ENCODE measurements at places on chromosomes 13 and 19.

DNA sequence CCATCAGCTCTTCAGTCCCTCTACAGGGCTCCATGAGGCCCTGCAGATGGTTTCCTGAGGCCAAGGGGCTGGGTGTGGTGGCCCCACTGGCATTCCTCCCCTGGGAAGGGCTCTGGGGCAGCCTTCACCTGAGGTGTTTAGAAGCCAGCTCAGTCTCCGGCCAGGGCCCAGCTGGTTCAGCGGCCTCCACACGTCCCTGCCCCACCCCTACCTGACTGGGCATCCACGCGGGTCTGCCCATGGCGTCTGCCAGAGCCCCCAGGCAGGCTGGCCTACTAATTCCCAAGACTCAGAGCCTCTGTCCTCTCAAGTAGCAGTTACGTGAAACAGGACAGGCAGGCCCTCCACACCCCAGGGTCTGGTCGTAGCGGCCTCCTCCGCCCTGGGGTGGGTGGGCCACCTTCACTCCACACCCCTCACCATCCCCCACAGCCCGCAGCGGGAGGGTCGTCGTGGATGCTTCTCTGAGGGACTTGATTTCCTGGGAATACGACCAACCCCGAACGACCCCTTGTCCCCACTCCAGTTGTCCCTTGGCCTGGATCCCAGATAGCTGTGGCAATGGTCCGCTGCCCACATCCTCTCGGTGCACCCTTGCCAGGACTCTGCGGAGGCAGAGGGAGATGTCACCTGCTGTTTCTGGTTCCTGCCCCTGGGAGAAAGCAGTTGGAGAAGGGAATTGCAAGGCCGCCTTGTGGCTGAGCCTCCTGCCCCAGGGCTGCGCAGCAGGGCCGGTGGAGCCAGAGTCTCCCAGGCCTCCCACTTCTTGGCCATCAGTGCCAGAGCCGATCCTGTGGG is 24.3 kb downstream of the CAPN12 start:
- DNase-seq: no peak

DNA sequence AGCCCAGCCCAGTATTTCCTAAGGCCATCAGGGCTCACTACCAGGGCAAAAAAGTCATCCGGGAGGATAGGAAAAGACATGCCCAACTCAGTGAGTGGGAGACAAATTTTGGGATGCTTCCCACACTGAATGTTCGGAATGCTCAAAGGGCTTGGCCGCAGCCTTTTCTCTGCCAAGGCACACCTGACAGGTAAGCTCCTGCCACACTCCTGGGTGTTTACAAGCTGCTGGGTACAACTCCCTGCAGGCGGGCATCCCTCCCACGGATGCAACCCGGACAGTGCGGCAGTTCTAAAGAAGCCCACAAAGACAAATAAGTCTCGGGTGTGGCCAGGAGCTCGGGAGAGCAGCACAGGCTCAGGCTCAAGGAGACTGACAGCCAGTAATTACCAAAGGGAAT is 28.1 kb downstream of the SLC7A1 start:
- DNase-seq: no peak

DNA sequence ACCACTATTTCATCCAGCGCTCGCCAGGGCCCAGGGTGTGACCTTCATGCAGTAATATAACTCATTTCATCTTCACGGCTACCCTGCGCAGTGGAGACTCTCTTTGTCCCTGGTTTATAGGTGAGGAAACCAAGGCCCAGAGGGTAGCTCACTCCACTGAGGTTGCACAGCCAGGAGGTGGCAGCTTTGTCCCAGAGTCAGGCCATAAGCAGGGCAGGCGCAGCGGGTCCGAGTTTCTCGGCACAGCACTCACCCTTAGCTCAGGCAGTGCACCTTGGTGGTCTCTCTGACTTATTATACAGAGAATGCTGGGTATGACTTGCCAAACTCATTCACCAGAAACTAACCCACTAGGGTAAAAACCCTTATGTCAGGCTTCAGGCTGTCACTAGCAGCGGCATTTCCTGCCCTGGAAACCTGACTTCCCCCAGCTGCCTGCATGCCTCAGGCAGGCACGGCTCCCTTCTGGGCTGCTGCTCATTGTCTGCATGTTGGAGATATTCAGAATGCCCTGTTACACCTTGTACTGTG is 24.5 kb downstream of the PPP5C start:
- DNase-seq: no peak

- no peak for DNase-seq
Observed at GRCh38 chr19:42110658-42111057, 21.6 kb downstream of the POU2F2 start.

DNA sequence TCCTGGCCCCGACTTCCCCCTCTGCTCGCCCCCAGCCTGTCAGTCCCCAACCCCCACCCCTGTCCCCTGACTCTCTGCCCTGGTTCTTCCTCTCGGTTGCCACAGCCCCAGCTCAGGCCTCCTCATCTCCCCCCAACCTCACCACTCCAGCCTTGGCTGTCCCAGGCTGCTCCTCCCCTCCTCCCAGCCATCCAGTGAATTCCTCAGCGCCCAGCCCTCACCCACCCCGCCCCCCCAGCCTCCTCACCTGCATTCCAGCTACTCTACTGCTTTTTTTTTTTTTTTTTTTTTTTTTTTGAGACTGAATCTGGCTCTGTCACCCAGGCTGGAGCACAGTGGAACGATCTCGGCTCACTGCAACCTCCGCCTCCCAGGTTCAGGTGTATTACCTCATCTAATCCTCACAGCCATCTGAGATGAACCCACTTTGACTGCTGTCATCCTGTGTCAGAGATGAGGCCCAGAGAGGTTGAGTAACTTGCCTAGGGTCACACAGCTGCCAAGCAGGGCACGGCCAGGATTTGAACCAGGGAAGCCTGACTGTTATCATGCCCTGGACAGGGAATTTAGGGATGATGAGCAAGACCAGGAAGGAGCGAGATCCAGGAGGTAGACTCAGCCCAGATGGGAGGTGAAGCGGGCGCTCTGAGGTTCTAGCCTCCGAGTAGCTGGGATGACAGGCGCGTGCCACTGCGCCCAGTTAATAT is 2.6 kb downstream of the SULT2B1 start:
- DNase-seq: no peak

DNA sequence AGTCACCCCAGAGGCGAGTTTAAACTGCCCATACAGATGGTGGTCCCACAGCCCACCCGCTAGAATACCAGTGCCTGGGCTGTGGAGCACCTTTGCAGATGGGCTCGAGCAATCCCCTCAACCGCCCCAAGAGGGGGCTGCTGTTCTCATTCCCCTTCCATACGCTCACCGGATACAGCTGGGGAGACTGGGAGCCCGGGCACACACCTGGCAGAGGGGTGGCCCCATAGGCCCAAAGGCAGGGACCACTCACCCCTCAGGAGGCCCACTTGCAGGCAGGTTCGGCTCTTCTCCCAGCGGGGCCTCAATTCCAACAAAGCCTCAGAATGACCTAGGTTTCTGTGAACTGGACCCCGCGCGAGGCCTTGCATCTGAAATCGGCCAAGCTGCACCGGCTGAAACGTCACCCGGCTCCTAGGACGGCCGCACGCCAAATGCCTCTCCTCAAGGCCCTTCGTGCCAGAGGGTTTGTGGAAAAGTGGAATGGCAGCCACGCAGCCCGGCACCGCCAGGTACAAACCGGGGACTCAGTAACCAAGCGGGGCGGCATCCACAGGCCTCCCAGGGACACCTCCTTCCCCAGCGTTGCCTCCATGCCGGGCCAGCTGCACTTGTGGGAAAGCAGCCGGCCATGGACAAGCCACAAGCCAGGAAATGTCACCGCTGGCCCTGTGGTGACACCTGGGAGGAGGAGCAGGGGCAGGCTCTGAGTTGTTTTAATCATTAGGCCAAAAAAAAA is 18.7 kb downstream of the MLLT1 start:
- DNase-seq: no peak

DNA sequence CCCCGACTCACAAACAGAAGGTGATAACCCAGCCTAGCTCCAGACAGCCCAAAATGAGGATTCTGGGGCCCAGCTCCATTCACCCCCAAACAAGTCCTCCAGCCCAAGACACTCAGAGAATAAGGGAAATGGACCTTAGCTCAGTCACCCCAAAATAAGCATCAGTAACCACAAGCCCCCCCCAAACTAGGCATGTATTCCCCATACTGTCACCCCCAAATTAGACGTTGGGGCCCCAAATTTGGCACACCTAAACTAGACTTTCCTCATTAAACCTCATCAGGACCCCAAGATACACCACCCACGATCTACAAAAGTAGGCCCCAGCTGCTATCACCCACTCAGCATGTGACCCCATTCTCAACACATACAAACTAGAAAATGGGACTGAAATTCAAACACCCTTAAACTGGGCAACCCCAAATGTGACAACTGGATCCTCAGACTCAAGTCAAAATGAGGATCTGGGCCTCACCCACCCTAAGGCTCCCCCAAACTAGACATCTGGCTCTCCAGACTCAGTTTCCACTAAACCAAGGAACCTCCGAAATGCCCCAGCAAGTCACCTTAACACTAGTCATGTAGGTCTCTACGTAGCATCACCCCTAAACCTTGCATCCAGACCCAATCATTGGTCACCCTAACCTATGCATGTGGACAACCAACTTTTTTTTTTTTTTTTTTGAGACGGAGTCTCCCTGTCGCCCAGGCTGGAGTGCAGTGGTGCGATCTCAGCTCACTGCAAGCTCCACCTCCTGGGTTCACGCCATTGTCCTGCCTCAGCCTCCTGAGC is 13.4 kb upstream of the ERFL start:
- DNase-seq: no peak

DNA sequence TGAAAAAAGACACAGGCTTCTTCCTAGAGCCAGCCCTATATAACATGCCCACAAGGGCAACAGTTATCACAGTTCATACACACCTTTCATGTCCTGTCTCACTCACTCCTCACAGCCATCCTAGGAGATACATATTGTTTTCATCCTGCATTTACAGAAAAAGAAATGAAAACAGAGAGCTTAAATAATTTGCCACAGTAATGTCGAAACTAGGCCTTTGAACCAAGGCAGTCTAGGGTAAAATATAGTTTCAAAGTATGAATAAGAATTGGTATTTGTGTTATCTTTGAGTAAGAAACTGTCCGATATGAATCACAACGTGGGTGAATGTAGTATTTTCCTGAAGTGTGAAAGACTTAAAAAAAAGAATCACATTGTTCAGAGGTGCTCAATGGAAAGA is 26.8 kb downstream of the CLDN10 start:
- DNase-seq: peak; percentile 71

DNA sequence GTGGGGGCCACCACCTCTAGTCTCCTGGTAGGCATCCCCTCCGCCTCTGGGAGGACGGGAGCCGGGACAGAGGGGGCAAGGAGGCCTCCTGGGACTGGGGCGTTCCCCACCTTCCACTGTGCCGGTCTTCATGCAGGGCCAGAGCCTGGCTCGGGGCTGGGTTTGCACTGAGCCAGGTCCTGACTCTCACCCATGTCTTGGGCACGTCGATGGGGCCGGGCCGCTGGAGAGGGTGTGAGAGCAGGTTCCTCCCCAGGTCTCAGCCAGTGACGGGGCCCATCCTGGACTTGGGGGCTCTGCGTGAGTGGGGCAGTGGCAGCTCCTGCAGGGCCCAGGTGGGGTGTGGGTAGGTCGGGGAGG is 26.6 kb downstream of the ATP11A start:
- no peak for DNase-seq

- no peak for DNase-seq
Observed at GRCh38 chr19:31317570-31317969, 31.7 kb downstream of the TSHZ3 start.

DNA sequence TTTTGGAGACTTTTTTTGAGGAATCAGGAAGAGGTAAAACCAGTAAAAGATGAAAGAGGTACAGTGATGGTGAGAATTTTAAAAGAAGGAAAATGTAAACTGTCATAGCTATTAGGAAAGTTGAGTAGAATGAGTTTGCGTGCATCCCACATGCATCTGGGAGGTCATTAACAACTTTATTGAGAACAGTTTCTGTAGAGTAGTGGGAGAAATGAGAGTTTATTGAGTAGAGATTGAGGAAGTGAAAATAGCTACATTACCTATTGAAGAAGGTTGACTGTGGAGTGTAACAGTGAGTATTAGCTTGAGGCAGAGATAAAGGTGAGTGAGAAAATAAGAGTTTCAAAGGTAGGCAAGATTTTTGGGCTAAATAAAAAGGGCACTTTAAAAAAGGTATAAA is 38.7 kb downstream of the BRCA2 start:
- no peak for DNase-seq

DNA sequence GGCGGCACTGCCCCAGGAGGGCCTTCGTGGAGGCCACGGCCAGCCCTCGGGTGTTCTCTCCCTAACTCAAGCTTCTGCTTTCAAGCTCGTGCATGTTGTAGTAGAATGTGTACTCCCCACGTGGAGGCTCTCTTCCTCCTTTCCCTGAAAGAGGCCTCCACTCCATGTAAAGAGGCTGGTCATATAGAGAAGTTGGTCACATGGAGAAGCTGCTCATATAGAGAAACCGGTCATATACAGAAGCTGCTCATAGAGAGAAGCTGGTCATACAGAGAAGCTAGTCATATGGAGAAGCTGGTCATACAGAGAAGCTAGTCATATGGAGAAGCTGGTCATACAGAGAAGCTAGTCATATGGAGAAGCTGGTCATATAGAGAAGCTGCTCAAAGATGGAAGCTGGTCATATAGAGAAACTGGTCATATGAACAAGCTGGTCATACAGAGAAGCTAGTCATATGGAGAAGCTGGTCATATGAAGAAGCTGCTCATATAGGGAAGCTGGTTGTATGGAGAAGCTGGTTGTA is 152.5 kb downstream of the COL4A1 start:
- DNase-seq: no peak

DNA sequence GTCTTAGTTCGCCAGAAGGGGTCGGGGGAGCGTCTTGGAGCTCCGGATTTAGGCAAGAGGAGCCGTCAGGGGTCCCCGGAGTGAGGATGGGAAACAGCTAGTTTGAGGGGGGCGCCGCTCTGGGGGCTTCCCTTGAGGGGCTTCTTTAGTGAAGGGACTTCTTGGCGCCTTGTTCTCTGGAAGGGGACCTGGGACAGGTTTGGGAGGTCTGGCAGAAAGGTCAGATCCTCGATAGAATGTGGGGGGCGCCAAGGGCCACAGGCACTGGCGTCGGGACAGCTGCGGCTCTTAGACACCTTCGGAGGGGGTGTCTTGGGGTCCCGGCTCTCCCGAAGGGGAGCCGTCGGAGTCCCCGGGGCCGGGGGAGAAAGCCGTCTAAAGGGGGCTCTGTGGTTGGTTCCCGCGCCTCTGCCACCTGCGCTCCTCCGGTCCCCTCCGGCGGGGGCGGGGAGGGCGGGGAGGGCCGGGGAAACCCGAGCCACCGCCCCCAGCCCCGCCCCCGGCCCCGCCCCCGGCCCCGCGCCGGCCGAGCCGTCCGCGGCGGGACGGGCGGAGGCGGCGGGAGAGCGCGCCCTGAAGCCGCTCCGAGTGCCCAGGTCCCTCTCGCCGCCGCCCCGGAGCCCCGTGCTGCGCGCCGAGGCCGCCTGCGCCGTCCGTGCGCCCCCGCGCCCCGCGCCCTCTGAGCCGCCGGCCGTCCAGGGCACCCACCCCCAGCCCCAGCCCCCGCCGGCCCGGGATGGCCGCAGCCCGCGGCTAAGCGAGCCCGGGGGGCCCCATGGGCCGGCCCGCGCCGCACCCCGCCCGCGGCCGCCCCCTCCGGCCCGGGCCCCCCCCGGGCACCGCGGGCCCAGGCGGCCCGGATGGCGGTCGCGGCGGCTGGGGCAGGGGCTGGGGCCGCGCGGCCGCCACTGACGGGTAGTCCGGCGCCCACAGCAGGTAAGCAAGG is at the start of gene NRTN:
Gene NRTN (plus strand): TSS at position 552 of the 946 bp plus-strand sequence. CDS start 19,099 bp downstream, outside the sequence.
- no peak for DNase-seq
